ENCODE measurements at places on chromosomes 12 and 14.

DNA sequence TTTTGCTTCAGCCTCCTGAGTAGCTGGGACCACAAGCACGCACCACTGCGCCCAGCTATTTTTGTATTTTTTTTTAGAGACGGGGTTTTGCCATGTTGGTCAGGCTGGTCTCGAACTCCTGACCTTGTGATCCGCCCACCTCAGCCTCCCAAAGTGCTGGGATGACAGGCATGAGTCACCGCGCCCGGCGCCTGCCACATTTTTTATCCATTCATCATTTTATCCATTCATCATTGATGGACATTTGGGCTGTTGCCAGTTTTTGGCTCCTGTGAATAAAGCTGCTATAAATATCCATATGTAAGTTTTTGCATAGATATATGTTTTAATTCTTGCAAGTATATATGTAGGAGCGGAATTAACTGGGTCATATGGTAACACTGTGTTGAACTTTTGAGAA is 79.5 kb downstream of the DAAM1 start:
- DNase-seq = no peak

DNA sequence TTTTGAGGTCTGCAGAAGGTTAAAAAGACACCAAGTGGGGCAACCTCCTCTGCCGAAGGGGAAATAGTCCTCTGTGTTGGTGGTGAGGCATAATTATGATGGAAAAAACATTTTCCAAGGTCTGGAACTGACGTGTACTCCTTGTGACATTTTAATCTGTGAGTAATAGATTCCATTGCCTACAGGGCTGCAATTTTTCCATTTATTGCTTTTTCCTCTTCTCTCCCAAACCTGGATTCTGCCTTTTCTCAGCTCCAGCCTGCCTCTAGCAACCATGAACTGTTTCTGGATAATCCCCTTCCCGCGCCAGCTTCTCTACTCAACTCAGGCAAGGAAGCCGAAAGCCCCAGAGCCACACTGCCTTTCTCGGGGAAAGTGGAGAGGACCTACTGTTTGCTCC is 230.1 kb upstream of the PLXNC1 start:
- no peak for DNase-seq

DNA sequence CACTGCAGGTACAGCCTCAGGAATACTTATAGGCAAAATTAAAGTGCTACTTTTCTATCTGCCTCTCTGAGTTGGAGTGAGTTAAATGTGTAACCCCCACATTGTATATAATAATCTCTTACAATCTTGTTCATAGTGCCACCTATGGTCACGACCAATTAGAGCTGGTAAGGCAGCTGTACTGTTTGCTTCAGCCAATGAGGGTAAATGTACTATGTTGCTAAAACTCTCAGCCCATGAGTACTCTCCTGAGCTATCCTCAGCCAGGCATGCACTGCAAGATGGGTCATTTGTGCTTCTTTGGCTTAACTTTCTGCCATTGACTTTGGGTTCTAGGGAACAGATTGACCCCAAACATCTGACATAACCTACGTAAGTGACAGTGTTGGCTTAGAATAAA is 15.0 kb upstream of the MDM2 start:
- no peak for DNase-seq

DNA sequence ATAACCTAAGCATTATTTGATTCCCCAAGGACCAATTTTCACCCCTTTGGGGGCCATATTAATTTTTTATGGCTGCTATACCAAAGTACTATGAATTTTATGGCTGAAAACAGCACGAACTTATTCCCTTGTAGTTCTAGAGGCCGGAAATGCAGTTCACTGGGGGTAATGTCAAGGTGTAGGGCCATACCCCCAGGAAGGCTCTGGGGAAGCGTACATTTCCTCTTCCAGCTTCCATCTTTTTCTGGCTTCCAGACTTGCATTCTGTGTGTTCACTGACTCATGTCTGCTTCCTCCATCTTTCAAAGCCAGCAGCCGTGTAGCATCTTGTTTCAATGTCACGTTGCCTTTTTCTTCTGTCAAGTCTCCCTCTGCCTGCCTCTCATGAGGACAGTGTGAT is 133.5 kb downstream of the BICD1 start:
- DNase-seq = no peak

DNA sequence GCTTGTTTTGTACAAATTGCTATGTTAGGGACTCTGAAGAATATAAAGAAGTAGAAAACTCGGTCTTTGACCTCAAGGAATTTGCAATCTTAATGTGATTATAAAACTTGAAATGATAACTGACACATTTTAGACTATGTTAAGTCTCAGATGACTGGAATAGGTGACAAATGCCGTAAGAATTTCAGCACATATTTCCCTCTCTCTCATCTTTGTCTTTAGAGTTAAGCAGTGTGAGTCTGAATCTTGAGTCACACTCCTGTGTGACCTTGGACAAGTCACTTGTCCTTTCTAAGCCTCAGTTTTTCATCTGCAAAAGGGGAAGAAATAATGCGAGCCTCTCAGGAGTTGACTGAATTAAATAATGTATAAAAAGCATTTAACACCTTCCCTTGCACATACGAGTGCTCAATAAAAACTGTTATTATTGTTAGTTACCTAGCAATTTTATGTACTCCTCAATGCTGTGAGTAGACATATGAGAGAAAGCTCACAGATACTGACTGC is 103.7 kb downstream of the DYRK2 start:
- DNase-seq = no peak

GRCh38 chr12:93173178-93173957 is 204.4 kb upstream of the NUDT4 start:
- DNase-seq = no peak

DNA sequence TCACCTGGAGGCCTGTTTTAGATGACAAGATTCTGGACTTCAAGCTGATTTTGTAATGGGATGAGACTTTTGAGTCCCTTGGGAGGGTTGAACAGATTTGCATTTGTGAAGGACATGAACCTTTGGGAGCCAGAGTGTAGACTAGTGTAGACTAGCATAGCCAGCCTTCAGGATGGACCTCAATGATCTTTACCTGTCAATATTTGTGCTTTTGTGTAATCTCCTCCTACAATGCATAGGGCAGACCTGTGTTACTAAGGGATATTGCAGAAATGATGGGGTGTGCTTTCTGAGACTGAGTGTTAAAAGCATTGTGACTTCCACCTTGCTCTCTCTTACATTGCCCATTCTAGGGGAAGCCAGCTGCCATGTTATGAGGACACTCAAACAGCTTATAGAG is 9.9 kb upstream of the LRP10 start:
- no peak for DNase-seq

DNA sequence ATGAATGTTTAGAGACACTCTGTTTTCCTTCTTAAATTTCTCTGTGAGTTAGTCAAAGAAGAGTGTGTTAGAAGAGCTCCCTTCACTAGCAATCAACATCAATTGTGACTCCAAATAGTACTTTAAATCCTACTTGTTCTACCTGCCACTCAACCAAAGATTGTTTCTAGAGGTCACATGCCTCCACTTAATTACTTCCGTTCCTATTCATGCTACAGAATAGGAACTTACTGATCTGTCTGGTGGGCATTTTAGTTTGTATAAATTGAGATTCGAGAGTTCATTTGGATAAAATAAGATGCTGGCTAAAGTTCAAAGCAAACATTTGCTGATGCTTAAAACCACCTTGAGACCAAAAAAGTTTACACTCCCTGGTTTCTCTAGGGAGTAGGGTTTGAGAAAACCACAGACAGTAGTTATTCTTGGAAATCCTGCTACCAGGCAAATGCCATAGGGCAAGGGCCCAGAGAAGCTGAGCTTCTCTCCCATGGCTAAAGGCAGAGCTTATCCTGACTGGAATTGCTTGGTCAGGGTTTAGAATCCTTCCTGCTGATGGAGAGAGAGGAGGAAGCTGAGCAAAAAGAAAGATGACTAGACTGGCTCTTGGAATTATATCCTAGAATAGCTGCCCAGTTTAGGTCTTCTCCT is 389.6 kb upstream of the ATP2B1 start:
- DNase-seq = no peak

DNA sequence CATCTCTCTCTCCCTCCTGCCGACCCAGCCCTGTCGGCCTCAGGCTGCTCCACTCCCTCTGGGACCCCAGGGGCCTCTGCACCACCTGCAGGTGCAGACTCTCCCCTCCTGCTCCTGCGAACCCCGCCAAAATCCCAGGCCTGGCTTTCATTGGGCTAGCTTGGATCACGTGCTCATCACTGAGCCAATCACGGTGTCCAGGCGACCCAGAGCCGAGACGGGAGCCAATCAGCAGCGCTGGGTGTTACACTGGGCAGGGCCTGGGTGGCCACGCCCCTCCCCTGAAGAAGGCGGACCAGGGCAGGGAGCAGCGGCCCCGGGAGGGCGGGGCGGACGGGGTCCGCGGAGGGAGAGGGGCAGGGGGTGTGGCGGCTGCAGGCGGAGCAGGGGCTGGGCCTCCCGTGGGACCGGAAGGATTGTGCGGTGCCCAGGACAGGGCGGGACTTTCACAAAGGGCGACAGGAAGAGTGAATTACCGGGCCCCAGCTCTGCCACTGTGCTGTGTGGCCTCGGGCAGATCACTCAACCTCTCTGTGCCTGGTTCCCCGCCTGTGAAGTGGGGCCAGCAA is 66.6 kb upstream of the FBRSL1 start:
- DNase-seq = no peak

DNA sequence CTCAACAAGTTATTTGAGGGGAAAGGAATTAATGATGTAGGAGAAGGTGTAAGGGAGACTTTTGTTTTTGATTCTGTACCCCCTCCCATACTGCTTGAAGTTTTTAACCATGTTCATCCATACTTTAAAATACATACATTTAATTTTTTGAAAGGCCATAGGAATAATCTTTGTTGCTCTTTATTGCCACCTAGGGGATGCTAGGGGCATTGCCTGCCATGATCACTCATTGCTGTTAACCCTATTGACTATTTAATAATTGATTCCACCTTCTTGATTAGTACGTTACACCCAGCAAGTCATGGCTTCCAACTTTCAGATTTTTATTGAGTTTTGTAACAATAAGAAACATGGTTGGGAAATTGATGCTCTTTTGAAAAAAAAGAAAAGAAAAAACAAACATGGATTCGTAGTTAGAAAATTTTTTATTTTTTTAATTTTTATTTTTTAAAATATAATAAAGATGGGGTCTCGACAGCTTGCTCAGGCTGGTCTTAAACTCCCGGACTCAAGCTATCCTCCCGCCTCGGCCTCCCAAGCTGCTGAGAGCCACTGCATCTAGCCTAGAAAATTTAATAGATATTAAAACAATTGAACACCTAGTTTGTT is 8.5 kb upstream of the PRKAB1 start:
- peak; percentile 56 for DNase-seq

GRCh38 chr14:51302295-51303030 is 62.4 kb downstream of the TMX1 start:
- peak; percentile 44 for DNase-seq

DNA sequence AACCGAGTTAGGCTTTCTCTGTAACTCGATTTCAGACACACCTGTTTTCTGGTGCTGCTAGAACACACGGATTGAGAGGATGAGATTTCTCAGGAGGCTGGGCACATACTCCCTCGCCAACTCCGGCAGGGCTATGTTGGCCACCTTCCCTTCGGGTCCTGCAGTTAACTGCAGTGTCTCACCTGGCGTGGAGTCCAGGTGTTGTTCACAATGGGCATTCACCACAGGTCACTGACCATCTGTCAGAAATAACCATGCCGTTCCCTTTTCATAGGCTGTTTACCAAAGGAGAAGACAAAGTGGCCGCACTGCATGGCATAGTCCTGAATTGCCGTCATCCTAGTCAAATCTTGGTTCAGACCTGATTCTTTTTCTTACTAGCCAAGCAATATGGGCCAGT is 5.5 kb upstream of the KCNH3 start:
- DNase-seq = no peak

- peak; percentile 31 for DNase-seq
Observed at GRCh38 chr12:62006076-62006732, 254.0 kb upstream of the USP15 start.

DNA sequence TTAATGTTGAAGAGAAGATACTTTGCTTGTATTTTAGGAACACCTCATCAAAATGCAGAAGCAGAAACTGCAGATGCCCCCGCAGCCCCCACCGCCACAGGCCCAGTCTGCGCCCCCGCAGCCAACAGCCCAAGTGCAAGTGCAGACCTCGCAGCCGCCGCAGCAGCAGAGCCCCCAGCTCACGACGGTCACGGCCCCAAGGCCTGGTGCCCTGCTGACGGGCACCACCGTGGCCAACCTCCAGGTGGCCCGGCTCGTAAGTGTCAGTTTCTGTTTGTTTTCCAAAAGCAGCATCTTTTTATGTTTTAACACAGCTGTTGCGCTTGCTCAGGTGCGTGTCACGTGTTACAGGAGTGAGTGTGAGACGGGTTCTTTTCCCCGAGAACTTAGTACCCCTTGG is 79.5 kb downstream of the DDX51 start:
- DNase-seq = no peak

DNA sequence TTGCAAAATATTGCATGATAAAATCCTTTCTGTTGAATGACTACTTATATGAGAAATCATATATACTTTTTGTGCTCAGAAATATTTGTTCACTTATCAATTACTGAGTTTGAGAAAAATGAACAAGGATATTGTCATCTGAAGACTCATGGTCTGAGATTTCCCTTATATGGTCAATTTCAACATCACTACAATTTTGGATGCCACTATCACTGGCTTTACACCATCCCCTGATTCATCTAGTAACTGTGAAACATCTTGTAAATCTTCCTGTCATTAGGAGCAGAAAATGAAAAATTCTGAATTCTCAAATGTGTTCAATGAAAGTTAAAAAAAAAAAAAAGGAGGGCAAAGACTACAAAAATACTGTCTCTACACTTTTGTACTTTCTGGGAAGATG is 21.8 kb upstream of the GXYLT1 start:
- no peak for DNase-seq

GRCh38 chr12:29662734-29663323 is 120.9 kb downstream of the TMTC1 start:
- no peak for DNase-seq

GRCh38 chr14:42931308-42931707 is 1324.6 kb downstream of the LRFN5 start:
- DNase-seq = no peak

GRCh38 chr14:50678163-50678562 is 10.1 kb upstream of the SAV1 start:
- no peak for DNase-seq

DNA sequence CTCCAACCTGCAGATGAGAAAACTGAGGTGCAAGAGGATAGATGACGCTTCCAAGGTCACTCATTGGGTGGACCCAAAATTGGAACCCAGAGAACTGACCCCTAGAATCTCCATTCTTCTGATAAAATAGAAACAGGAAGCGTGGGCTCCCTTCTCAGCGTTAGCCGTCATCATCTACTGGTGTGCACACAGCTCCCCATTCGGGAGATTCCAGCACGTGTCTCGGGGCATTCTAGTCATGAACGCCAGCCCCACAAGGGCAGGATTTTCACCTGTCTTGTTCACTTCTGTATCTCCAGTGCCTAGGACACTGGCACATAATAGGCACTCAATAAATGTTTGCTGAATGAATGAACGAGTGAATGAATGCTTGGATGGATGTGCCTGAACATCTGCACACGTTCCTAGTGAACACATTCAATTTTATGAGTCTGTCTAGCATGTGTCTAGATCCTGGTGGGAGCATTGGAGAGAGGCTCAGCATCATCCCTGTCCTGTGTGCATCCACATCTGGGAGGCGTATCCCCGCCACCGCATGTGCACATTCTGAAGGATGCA is 30.5 kb downstream of the RASAL1 start:
- no peak for DNase-seq

GRCh38 chr14:105420101-105420973 is 710 bp downstream of the MTA1 start:
- no peak for DNase-seq

Measured in NCI-H2029 treated with DMSO at 0.1 percent for 48 hours (cell line).